Psoas muscle (tissue), 8 donors: ENCODE measurements at places on chromosomes 1 and 21. TPM values are rescaled to one million over a fixed set of nuclear protein-coding genes. Genes with fewer than 3 reads are reported as not detected.

LORICRIN gene
- 0.25 TPM for polyA plus RNA-seq

TRMT1L gene
- 41.3 TPM for polyA plus RNA-seq

ERICH3 gene
- 0.12 TPM for polyA plus RNA-seq

TMEM61 gene
- 0.16 TPM for polyA plus RNA-seq

TNNT2 gene
- 0.52 TPM for polyA plus RNA-seq

GRCh38 chr1:34113887-34114286 lies 51.1 kb downstream of the CSMD2 start:
- H3K4me1 ChIP-seq: no peaks in the 10 kb centered on the region
- H3K36me3 ChIP-seq: no peaks in the 10 kb centered on the region
- no peak overlapping the region for H3K27ac ChIP-seq
- H3K4me3 ChIP-seq: no peak overlapping the region

- no peaks in the 10 kb centered on the region for H3K27me3 ChIP-seq
- no peak overlapping the region for H3K27ac ChIP-seq
- H3K36me3 ChIP-seq: no peaks in the 10 kb centered on the region
- DNase-seq: no peak
- no peak overlapping the region for H3K4me3 ChIP-seq
These were observed 48.7 kb downstream of the RAP1GAP start for GRCh38 chr1:21620496-21620895.

DNA sequence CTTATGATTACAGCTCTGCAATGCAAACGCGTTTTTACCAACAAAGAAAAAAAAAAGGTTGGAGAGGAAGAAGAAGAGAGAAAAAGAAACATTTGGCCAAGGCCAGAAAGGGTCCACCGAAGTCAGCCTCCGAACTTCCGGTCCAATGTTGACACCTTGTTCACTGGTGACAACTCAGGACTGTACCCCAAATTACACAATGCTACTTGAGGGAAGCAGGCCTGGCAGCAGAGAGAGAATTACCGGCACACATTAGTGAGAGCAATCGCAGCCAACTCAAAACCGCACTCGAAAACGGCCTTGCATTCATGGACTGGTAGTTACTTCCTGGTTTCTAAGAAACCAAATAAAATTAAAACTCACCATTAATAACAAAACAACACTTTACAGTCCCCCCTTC lies 652.5 kb downstream of the KIF26B start:
- H3K27ac ChIP-seq: no peak overlapping the region
- no peak overlapping the region for H3K4me3 ChIP-seq
- DNase-seq: no peak
- H3K36me3 ChIP-seq: no peaks in the 10 kb centered on the region
- H3K27me3 ChIP-seq: no peaks in the 10 kb centered on the region

- H3K36me3 ChIP-seq: no peaks in the 10 kb centered on the region
- H3K4me1 ChIP-seq: no peaks in the 10 kb centered on the region
- DNase-seq: no peak
- H3K27ac ChIP-seq: no peak overlapping the region
These were observed 371.2 kb downstream of the NPHP4 start for GRCh38 chr1:5620997-5621396.

- H3K4me1 ChIP-seq: peaks cover 13% of the 10 kb centered on the region
- peaks cover 38% of the 10 kb centered on the region for H3K36me3 ChIP-seq
- peak overlapping the region; percentile 38 for H3K4me3 ChIP-seq
- DNase-seq: peak; percentile 87
- no peaks in the 10 kb centered on the region for H3K27me3 ChIP-seq
These were observed 9.5 kb downstream of the GPR37L1 start for GRCh38 chr1:202131956-202132821.

DNA sequence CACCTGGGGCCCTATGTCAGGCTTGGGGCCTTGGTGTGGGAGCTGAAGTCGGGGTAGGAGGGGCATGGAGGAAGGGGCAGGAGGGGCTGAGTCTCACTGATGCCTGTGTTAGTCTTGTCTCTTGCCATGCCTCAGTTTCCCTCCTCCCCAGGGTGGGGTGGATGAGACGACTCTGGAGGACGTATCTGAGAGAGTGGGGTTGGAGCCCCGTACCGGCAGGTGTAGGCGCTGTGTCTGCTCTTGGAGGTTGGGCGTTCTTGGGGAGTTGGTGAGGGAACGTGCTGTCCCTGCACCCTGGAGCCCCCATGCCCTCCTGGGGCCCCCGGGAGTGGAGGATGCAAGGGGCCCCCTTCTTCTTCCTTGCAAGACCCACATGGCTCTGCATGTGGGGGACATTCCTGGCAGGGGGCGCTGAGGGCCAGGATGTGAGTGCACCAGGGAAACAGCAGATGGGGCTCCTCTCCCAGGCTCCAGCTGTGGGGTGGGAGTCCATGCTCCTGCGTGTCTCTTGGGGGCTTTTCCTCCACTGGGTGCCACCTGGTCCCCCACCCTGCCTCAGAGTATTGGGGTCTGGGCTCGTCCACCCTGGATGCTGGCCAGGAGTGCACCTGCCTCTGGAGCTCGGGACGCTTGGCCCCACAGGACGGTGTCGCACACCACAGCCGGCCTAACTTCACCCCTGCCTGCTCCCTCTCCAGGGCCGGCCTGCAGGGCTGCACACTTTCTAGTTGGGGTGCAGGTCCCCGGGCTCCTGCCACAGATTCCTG lies 1.4 kb upstream of the TNFRSF14 start:
- peak overlapping the region; percentile 74 for H3K27ac ChIP-seq
- H3K27me3 ChIP-seq: peaks cover 7% of the 10 kb centered on the region
- H3K4me1 ChIP-seq: no peaks in the 10 kb centered on the region
- no peak overlapping the region for H3K4me3 ChIP-seq

- no peak for DNase-seq
- H3K4me1 ChIP-seq: no peaks in the 10 kb centered on the region
- no peaks in the 10 kb centered on the region for H3K36me3 ChIP-seq
- H3K27me3 ChIP-seq: no peaks in the 10 kb centered on the region
- no peak overlapping the region for H3K4me3 ChIP-seq
- no peak overlapping the region for H3K27ac ChIP-seq
These were observed 51.3 kb upstream of the CXADR start for GRCh38 chr21:17461582-17461981.

- H3K4me3 ChIP-seq: no peak overlapping the region
- no peak for DNase-seq
- no peaks in the 10 kb centered on the region for H3K36me3 ChIP-seq
- no peaks in the 10 kb centered on the region for H3K27me3 ChIP-seq
- H3K27ac ChIP-seq: no peak overlapping the region
- H3K4me1 ChIP-seq: peaks cover 9% of the 10 kb centered on the region
These were observed 23.7 kb downstream of the SNX27 start for GRCh38 chr1:151635479-151636072.

DNA sequence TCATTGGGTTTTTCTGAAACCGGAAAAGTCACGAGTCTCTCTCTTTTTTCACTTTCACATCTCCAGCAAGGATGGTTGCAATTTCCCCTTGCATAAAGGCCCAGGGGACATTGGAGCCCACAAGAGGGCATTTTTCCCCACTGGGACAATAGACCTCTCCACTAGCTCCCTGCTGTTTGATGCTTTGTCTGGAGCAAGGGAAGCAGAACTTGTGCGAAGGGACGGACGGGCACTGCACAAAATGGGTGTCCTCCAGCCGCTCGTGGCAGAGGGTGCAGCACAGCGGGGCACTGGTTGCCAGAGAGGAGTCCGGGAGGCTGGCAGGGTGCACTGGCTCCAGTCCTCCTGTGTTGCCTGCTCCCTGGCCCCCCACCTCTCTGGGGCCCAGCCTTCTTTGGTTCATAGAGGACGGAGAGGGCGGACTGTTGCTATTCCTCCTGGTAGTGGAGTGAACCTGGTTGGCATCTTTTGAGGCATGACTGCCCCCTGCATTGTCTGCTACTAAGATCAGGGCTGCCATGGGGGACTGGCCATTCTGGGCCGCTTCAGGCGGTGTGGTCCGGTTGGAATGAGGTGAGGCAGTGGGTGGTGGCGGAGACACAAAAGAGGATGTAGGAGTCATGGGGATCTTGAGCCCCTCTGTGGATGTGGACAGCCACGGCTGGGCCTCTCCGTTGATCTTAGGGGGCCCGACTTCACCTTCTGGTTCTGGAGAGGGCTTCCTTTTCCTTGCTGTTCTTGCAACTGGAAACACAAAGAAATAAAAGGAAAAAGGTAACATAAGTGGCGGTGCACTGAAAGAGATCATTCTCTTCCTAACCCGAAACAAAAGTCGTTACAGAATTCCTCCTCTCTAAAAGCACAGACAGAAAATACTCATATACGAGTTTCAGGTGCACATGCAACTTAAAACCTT lies 2.6 kb downstream of the IRF2BP2 start:
- H3K36me3 ChIP-seq: peaks cover 26% of the 10 kb centered on the region
- H3K27me3 ChIP-seq: no peaks in the 10 kb centered on the region
- peak; percentile 31 for DNase-seq
- H3K4me3 ChIP-seq: peak overlapping the region; percentile 90

DNA sequence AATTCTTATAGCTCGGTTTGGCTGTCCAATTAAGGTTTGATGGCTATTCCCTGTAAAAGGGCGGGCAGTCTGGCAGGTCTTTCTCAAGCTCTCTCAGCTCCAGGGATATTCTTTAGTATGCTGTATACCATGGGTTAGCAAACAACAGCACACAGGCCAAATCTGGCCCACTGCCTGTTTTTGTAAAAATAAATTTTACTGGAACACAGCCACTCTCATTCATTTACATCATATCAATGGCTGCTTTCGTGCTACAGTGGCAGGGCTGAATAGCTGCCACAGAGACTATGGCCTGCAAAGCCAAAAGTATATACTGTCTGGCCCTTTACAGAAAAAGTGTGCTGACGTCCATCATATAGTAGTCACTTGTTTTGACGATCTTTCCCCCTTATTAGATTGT lies 32.0 kb downstream of the MACO1 start:
- H3K27me3 ChIP-seq: no peaks in the 10 kb centered on the region
- H3K4me3 ChIP-seq: no peak overlapping the region
- no peak for DNase-seq
- H3K36me3 ChIP-seq: peaks cover 3% of the 10 kb centered on the region
